ENCODE measurements at places on chromosomes 4 and X.

DNA sequence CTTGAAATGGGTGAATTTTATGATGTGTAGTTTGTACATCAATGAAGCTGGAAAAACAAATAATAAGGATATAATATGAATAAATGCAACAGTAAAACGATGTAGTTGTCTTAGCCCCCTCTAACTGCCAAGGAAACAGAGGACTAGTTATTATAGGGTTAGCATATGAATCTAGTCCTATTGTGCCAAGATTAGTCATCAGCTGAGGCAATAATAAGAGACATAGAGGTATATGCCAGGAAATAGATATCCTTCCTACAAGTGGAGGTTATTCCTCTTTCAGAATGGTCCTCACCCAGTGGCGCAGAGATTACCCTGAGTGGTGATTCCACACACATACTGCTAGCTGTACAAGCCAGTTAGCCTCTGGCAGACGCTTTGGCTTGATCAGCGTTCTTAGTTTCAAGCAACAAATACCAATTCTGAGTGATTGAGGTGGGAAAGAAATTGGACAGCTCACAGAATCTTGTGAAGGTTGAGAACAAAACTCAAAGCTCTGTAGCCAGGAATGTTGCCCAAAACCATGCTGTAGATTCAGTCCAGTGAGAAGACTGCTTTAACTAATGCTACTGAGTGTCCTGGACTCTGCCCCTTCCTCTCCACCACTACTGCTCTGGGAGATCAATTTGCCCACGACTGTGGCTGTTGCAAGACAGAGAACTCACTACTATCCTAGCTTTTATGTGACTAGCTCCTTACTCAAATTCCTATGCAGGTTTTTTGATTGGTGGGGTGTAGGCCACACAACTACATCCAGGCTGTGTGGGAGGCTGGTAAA, 27.0 kb upstream of the ZNF280C start:
- no peaks in the 10 kb centered on the region for H3K27me3 ChIP-seq
- no peaks in the 10 kb centered on the region for H3K4me1 ChIP-seq
- H3K36me3 ChIP-seq = no peaks in the 10 kb centered on the region
- no peak overlapping the region for H3K27ac ChIP-seq

DNA sequence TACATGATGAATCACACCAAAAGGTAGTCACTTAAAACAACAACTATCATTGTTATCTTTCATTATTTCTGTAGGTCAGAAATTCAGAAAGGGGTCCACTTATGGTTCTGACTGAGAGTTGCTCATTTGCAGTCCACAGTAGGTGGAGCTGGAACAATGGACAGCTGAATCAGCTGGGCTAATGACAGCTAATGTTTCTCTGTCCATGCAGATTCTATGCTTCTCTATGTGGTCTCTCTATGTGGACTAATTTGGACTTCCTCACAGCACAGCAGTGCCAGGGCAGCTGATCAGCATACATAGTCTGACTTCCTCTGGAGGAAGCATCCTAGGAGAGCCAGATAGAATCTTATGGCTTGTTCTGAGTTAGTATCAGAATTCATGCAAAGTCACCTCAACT, 131.7 kb upstream of the INTU start:
- no peak for DNase-seq
- H3K27ac ChIP-seq = no peak overlapping the region
- H3K4me1 ChIP-seq = no peaks in the 10 kb centered on the region
- H3K27me3 ChIP-seq = no peaks in the 10 kb centered on the region

DNA sequence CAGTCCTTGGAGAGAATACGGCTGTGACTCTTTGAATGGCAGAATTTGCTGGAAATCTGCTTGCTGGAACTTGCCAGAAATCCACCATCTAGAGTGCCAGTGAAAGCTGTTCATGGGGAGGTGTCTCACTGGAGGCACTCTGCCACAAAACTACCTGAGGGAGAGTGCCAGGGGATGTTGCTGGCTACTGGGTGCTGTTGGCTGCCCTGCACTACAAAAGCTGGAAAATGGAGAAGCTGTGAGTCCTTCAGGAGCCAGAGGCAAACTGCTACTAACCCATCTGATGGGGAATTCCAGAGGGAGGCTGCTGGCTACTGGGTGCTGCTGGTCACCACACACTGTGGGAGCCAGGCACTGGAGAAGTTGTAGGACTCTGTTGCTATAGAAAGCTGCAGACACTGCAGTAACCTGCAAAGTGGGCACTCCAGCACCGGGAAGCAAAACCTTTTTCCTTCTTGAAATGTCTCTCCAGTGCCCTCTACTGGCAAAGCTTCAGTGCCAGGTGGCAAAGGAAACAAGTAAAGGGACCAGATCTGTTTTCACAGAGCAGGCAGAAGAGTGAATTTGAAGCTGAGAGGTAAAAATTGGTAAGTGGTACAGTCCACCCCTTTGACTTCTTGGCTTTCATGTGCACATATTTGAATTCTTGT, 47.8 kb upstream of the HSD17B10 start:
- no peak overlapping the region for H3K27ac ChIP-seq
- H3K4me1 ChIP-seq = no peaks in the 10 kb centered on the region
- DNase-seq = peak; percentile 51
- H3K27me3 ChIP-seq = no peaks in the 10 kb centered on the region
- no peaks in the 10 kb centered on the region for H3K36me3 ChIP-seq

DNA sequence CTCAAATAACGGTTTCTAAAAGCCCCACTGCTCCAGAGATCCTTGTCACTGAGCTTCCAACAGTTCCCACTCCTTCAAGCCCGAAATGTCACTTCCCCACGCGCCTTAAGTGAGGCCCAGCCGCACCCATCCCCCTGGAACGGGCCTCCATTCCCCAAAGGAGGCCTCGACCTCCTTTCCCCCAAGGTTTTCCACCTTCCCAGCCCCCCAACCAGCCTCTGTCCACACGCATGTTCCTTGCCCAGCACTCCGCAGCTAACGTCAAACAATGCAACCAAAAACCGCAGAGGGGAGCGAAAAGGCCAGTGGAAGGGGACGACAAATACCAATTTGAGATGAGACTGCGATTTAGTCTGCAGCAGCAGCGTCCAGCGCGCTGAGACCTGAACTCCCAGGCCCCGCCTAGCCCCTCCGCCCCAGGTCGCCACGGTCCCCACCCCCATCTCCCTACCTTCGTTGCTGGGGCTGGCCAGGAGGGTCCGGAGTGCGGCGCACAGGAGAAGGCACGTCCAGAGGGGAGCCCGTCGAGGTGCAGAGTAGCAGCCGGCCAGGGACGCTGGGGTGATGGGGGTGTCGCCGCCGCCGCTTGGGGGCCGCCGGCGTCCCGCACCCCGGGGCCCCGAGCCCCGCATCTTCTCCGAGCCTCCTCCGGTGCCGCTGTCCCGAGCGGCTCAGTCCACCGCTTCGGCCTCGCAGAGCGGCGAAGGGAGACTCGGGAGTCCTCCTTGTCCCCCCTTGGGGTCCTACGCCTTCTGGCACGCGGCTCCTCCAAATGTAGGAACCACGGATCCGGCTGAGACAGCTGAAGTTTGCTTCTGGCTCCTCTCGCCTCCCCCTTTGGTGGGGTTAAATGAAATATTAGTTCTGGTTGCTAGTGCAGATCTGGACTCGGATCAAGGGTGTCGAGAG, 924 bp downstream of the EPHA5 start:
- H3K36me3 ChIP-seq = no peaks in the 10 kb centered on the region
- H3K27me3 ChIP-seq = no peaks in the 10 kb centered on the region
- H3K4me1 ChIP-seq = no peaks in the 10 kb centered on the region

DNA sequence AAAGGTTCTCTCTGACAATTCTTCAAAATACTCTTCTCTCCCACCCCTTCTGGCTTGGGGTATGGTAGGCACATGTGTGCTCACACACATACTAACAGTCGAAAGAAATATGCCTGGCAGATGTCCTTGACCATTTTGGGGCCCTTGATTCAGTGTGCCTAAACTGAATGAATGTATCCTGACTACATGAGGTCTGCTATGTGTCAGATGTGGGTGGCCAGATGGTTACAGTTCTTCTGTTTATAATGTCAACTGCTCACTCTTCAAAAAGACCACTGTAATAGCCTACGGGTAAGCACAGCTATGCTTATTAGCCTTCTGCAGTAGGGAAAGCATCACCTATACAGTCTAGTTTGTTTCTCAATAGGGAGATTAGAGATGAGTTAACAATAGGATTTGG, 63.7 kb upstream of the VEGFC start:
- no peaks in the 10 kb centered on the region for H3K4me1 ChIP-seq
- no peaks in the 10 kb centered on the region for H3K27me3 ChIP-seq
- no peak overlapping the region for H3K4me3 ChIP-seq

DNA sequence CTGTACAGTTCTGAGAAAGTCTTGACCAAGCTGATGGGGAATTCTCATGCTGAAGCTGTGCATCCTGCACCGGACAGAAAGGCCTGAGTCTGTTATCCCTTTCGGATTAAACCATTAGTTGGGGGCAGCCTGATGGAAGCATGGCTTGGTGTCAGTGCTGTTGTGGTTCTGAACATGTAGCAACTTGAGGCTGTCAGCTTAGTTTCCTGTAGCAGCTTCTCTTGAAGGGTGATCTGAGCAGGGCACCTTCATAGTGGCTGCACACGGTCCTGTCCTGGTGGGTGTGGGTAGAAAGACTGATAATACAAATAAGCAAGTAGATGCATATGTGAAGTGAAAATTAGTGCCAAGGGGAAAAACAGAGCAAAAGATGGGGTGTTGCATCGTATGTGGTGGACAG, 11.7 kb downstream of the KIAA0232 start:
- no peaks in the 10 kb centered on the region for H3K36me3 ChIP-seq
- no peak for DNase-seq
- H3K27ac ChIP-seq = no peak overlapping the region
- peaks cover 6% of the 10 kb centered on the region for H3K4me1 ChIP-seq
- no peaks in the 10 kb centered on the region for H3K27me3 ChIP-seq

DNA sequence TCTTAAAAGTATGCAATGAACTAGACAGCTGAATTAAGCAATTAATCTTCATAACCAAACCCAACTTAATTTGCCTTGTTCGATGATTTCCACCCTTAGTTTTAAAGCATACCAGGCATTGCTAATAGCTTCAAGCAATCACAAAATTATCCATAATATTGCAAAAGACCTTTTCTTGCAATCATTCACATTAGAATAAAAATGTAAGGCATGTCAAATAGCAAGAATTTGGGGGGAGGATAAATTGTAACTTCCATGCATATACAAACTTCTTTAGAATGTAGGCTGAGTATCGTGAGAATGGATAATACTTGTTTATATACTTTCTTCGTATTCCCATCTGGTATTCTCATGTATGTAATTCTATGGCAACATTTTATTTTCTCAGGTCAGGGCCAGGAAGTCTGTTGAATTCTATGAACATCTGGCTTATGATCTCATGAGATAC, 28.7 kb upstream of the BMP2K start:
- peaks cover 38% of the 10 kb centered on the region for H3K4me1 ChIP-seq
- no peak overlapping the region for H3K4me3 ChIP-seq
- no peak for DNase-seq
- H3K27ac ChIP-seq = no peak overlapping the region
- no peaks in the 10 kb centered on the region for H3K36me3 ChIP-seq
- no peaks in the 10 kb centered on the region for H3K27me3 ChIP-seq

DNA sequence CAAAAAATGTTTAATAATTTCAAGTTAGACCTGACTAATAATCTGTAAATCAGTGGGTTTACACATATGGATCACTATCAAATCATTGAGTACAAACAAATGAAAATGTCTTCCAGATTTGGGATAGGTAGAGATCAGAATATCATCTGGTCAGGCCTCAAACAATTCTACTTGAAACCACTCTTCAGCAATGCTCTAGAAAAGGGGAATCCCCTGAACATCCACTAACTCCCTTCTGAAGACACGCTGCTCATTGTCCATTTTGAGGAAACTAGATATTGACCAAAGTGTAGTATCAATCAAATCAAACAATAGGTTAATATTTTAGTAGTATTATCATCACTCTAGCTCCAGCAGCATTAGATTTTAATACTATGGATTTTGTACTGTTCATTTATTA, 46.3 kb downstream of the SULT1E1 start:
- H3K27ac ChIP-seq = no peak overlapping the region
- H3K4me1 ChIP-seq = no peaks in the 10 kb centered on the region
- H3K27me3 ChIP-seq = no peaks in the 10 kb centered on the region
- DNase-seq = no peak

DNA sequence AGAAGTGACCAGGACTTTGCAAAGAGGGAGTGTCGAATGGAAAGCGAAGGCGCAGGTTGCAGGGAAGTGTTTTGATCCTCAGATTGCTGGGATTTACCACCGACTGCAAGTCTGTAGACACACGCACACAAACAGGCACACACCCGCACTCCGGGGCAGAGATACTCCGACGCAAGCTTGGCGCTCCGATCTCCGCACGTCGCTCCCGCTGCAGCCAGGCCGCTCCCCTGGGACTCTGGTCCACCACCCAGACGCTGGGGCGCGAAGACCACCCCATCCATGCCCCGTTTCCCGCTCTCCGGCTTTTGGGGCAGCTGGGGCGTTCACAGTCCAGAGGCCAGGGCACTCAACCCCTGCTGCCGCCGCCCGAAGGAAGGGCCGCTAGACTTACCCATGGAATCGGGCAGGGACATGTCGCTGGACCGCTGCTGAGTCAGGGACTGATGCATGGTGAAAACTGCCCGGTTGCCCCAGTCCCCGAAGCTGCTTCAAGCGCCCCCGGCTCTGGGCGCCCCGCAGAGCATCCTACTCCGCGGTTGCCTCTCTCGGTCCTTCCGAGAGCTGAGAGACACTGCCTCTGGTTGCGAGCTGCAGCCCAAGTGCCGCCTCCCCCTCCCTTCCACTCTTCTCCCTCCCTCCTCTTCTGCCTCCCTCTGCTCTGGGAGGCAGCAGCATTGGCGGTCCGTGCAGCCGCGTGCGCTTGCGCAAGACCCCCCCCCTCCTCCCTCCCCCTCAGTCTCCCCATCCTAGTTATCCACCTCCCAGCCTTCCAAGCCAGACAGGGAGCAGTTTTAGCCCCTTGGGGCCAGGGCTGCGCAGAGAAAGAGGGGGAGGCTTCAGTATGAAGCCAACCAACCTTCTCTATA, at the start of gene TMEM255A:
TMEM255A (minus strand) TSS at position 601 of the 866 bp plus-strand sequence; CDS start at position 449, 152 bp downstream.
- DNase-seq = peak; percentile 39
- H3K4me1 ChIP-seq = peaks cover 16% of the 10 kb centered on the region
- no peak within 1 kb of the TSS for H3K27ac ChIP-seq
- H3K4me3 ChIP-seq = peak within 1 kb of the TSS; percentile 69
- peaks cover 24% of the 10 kb centered on the region for H3K27me3 ChIP-seq
- no peaks in the 10 kb centered on the region for H3K36me3 ChIP-seq

DNA sequence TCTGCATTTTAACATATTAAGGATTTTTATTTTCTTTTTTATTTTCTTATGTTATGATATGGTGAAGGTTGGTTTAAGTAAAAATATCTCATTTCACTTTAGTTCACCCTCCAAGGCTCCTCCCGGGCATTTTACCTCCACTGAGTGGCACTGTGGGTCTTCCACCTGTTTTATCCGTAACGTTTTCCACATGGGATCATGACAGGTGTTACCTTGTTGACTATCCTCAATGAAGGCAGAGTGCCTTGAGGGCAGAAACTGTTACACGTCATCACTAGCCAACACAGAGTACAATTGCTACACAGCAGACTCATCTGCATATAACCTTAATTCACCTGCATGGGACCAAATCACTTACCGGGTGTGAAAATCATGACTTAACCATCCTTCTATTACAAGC, 105.8 kb downstream of the GEMIN8 start:
- no peak overlapping the region for H3K4me3 ChIP-seq
- no peaks in the 10 kb centered on the region for H3K4me1 ChIP-seq
- H3K27ac ChIP-seq = no peak overlapping the region
- H3K36me3 ChIP-seq = no peaks in the 10 kb centered on the region
- H3K27me3 ChIP-seq = no peaks in the 10 kb centered on the region

GRCh38 chrX:131789664-131790063, 233.4 kb upstream of the STK26 start:
- peaks cover 1% of the 10 kb centered on the region for H3K36me3 ChIP-seq
- no peaks in the 10 kb centered on the region for H3K27me3 ChIP-seq
- no peaks in the 10 kb centered on the region for H3K4me1 ChIP-seq
- no peak overlapping the region for H3K4me3 ChIP-seq
- H3K27ac ChIP-seq = no peak overlapping the region
